T-cell (primary cell): ENCODE measurements at places on chromosomes 5 and 9.

GRCh38 chr9:98701576-98701975, 7.2 kb downstream of the GABBR2 start:
- no peak for DNase-seq

DNA sequence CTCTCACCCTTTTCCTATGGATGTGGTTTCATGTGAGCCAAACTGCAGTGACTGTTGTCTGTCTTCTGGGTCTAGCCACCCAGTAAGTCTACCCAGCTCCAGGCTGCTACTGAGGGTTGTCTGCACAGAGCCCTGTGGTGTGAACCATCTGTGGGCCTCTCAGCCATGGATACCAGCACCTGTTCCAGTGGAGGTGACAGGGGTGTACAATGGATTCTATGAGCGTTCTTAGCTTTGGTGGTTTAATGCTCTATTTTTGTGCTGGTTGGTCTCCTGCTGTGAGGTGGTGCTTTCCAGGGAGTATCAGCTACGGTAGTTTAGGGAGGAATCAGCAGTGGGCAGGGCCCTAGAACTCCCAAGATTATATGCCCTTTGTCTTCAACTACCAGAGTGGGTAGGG, 186.7 kb downstream of the NR2F1-AS1 start:
- DNase-seq, result no peak

DNA sequence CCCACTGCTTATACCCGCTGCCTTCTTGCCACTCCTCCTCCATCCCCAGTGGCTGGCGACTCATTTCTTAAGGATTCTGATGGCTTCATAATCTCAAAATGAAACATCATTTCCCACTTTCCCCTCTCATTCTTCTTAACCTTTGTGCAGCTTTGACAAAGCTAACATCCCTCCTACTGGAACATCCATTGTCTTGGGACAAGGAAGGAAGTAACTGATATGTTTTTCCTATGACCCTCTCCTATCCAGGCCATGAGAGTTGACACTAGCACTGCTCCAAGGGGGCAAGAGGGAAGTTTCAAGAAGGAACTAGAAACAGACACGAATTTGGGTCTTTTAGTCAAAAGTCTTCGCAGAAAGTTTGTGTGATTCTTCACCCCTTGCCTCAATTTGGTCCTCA, 71.7 kb upstream of the SNX2 start:
- no peak for DNase-seq

DNA sequence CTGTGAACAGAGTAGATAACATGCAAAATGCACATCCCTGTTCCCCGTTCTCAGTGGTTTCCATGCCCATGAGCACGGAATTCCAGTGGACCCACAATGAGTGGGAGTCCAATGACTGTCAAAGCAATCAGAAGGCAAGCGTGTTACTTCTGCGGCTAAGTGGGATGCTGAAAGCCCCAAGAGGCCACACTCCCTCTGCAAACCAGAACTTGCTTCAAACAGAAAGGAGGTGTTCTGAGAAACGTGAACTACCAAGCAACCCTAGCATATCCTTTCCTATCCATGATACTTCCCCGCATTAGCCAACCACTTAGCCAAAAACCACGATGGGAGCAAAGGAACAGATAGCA, 21.7 kb upstream of the MVB12B start:
- DNase-seq, result no peak

- no peak for DNase-seq
Observed at GRCh38 chr5:174601946-174602345, 122.4 kb upstream of the MSX2 start.

GRCh38 chr9:100427366-100428263, 672 bp downstream of the MSANTD3 start:
- DNase-seq, result no peak

- no peak for DNase-seq
Observed at GRCh38 chr5:142976861-142977260, 206.7 kb downstream of the ARHGAP26 start.

DNA sequence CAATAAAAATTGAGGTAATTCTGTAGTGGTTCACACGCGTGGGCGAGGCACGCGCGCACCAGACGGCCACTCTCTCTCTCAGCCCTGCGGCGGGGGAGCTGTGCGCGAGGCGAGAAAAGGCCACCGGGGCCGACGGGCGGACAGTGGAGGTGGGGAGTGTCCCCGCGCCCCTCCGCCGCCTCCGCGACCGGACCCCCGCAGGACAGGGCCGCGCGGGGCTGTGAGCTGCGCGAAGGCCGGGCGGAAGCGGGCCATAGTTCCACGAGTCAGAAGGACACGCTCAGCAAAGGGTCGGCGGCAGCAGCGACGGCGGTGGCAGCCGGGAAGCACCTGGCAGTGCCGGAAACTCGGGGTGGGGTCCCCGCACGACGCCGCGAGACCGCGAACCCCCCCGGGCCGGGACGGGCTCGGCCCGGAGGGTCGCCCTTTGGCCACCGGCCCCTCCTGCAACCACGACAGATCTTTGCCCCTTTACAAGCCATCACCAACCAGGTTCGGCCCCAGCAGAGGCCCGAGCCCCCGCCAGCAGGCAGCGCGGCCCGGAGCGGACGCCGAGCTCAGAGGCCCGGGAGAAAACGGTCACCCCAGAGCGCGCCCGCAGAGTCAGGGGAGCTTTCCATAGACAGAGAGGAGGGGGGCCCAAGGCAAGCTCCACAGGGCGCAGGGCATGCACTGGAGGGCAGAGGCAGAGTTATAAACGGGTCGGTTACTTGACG, 60.9 kb downstream of the ZNF354C start:
- no peak for DNase-seq

GRCh38 chr5:169933616-169934015, 46.7 kb downstream of the INSYN2B start:
- no peak for DNase-seq

GRCh38 chr5:39256477-39257235, 37.3 kb upstream of the FYB1 start:
- DNase-seq, result no peak

DNA sequence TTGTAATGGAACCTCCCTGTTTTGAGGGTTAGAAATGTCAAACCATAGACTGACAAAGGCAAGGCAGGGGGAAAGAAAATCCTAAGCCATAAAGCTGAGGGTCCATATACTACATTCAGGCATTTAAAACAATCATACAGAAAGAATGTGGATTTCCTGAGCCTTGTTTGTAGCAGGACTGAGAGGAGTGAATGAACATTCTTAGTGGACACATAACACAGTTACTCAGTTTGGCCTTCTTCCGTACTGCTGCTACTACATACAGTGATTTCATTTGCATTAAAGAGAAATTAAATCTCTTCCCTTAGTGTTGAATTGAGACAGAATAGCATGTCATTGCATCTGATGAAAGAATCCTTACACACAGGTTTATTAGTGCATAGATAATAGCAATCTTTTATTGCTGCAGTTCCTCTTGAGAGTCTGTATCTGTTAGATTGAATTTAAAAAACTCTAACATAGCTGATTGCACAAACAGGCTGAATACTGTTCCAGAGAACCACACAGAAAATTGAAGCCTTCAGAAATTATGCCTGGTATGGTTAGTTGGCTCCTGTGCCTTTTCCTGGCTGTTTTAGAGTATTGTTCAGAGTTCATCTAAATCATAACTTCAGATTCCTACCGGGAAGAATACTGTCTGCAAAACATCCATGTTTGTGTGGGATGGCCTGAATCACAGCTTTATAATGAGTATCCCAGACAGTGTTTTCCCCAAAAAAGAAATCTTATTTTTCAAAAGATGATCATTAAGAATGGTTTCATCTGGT, 2.0 kb upstream of the MTX3 start:
- DNase-seq, result no peak

- DNase-seq, result no peak
Observed at GRCh38 chr9:13805546-13805945, 508.4 kb downstream of the NFIB start.

DNA sequence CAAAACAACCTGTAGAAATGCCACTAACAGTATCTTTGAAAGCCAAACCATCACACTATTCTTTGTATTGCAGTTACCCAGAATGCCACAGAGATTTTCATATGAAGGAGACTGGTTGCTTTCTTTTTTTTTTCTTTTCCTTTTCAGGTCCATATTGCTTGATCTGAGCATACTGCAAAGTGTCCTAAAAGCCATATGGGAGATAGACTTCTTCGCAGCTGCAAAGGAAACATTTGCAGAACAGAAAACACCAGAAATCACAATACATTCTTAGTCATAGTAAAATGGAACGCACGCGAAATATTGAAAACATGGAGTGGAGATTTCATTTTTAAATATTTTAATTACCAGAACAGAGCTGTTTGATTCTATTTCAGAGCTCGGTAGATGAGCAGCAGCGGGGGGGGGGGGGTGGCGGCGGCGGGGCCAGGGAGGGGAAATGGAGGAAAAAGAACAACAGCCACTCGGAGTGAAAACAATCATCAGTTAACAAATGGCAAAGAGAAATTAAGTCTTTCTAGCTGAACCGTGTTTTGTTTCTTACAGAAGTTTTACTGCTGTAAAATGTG, 284.1 kb downstream of the NFIB start:
- DNase-seq, result no peak

DNA sequence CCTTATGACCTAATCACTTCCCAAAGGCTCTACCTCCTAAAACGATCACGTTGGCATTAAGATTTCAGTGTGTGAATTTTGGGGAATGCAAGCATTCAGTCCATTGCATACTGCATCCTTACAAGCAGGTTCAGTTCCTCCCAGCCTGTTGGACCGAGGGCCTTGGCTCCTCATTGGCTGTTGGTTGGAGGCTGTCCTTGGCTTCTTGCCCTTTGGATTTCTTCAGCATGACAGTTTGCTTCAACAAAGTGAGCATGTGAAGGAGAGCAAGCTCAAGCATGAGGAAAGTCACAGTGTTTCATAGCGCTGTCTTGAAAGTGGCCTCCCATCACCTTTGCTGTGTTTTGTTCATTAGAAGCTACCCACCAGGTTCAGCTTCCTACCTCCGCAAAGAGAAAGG, 109.5 kb downstream of the GADD45G start:
- no peak for DNase-seq

- no peak for DNase-seq
Observed at GRCh38 chr5:91283899-91284298, 99.2 kb downstream of the ARRDC3 start.

GRCh38 chr9:108184941-108185340, 670.8 kb downstream of the ACTL7B start:
- no peak for DNase-seq

DNA sequence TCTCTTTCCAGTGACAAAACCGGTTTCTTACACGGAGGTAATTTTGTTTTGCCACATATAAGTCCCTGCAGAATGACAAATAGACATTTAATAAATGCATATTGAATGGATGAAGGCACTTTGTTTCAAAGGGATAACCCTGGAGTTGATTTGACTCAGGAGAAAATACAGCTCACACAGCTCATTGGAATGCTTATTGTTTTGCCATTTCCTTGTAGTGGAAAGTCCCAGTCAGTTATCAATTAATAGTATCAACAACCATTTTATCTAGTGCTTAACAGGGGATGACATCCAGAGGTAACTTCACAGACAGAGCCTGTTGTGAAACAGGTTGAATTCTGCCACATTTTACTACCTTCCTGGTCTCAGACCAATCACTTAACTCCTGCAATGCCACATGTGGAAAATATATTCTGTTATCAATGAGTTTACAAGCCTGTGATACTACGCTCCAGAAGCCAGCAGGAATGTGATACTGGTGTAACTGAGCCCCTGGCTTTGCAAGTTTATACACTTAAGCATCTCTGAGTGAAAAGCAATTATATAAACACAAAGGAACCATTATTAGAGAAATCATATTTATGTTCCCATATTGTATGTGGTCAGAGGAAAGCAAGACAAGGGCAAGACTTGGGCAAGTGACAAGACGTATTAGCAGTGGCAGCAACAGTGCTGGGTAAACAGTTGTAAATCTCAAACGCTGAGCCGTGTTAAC, 123.1 kb upstream of the ANKRD55 start:
- DNase-seq, result no peak

GRCh38 chr9:91536211-91536691, 112.6 kb upstream of the NFIL3 start:
- DNase-seq, result no peak

- DNase-seq, result no peak
Observed at GRCh38 chr9:137700911-137701310, 82.1 kb downstream of the EHMT1 start.

- DNase-seq, result no peak
Observed at GRCh38 chr5:127746756-127747155, 43.6 kb downstream of the CCDC192 start.

DNA sequence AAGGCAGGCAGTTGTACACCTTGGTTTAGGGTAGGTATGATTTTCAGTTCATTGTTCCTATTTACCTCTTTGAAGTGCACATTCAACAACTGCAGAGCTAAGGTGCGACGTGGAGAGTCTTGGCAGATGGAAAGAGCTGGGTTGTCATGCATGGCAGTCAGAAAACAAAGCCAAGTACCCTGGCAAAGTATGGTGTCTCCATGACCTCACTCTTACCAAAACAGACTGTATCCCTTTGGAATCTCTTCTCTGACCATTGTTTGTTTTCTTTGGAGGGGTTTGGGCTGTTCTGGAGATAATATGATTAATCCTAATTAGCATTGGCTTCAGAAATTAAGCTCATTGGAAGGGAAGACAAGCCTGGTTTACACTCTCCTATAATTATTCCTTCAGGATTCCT, 665.7 kb downstream of the DNAH5 start:
- no peak for DNase-seq

GRCh38 chr5:87116825-87117512, 150.7 kb upstream of the RASA1 start:
- no peak for DNase-seq

DNA sequence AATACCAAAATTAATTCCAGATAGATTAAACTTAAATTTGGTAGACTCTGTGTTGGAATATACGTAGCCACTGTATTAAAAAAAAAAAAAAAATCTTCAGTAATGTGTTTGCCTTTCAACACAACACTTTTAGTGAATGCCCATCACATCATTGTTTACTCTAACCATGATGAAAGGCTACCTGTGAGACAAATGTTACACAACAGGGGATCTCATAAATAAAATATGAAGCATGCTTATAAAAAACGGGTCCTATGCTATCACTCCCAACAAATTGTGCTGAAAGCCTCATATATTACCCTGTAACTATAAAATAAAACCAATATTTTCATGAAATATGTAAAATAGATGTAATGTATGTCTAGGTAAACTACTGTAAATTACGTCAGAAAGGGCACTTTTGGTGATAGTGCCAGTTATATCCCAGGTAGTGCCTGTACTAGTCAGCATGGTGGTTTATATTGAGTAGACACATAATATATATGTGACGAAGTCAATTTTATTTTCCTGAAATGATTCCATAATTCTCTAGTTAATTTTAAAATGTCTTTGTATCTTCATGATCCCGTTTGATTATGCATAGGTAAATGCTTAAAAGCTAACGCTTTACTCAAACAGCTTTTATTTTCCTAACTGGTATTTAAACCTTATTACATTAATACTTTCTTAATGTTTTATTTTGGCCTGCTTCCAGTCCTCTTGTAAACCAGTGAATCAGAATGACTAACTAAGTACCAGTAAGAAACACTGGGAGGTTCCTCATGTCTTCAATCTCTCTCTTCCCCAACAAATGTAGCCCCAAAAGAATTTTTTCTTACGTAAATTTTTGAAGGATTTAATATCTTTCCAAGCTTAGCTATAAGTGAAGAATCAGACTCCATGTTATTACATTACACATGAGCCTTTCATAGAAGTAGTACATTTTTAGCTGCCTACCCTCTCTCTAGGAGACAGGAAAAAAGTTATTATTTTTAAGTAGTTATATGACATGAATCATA, 420.3 kb downstream of the GABRG2 start:
- no peak for DNase-seq
